ENCODE measurements at places on chromosomes 11 and 22.
A peak's percentile ranks its signal among the peaks of the same experiment; 100 is the strongest.

DNA sequence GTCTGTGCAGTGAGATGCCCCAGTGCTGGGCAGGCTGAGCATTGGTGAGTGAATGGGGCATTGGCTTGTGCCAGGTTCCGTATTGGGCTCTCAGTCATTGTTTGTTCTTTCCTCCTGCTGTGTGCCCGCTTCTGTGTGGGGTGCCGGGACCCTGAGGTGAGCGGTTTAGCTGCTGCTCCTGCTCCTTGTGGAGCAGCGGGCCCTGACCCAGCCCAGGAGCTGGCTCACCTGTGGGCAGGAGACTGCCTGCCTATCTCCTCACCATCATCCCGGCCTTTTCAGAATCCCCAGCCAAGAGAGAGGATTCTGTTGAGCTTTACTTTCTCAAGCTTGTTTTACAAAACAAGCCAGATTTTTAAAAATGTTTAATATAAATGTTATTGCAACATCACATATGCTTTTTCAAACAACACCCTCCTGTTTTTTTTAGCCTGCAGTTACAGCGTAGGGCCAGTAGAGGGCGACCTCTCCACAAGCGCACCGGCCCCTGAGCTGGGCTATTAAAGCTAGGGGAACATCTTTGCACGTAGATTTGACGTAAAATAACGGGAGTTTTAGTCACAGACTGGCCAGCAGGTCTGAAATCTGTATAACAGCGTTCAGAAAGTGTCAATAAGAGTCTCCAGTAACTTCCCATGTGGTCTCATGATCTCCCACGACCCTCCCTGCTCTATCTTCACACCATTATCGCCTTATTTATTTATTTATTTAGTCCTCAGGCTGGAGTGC lies 25.1 kb upstream of the RELT start:
- peak; percentile 37 for DNase-seq

- DNase-seq, result no peak
These were observed 16.1 kb downstream of the MIAT start for GRCh38 chr22:26673486-26673885.

DNA sequence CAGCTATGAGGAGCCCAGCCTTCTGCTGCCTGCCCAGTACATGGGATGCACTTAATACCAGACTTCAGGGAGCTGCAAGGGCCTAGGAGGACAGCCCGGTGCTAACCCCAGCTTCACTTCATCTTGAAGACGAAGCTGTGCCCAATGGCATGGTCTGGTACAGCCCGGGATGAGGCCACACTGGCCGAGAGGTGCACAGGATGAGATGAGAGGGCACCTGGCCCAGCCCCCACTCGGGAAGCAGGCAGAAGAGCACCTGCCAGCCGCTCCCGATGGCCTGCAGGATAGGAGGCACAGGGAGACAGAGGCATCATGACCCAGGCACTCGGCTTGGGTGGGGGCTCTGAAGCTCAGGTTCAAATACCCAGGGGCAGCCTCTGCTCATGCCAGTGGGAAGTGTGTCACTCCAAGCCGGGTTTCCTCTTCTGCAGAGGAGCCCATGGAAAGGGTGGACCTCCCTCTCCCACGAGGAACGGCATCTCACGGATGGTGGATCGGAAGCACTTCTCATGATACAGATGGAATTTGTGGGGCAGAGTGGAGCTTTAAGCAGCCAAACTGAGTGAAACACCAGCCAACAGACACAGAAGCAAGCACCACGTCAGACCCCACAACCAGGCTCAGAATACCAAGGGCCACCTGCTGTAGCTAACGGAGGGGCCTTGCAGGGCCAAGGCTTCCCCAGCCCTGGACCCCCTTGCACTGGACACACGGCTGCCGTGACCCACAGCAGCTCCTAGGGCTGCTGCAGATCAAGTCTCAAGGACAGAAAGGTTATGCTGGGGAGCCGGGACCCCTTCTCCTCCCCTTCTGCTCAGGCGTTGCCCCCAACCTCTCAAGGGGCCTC lies 875.2 kb downstream of the BRD1 start:
- DNase-seq, result no peak

GRCh38 chr11:83819931-83820549 lies 533.9 kb upstream of the CCDC90B start:
- DNase-seq, result no peak

DNA sequence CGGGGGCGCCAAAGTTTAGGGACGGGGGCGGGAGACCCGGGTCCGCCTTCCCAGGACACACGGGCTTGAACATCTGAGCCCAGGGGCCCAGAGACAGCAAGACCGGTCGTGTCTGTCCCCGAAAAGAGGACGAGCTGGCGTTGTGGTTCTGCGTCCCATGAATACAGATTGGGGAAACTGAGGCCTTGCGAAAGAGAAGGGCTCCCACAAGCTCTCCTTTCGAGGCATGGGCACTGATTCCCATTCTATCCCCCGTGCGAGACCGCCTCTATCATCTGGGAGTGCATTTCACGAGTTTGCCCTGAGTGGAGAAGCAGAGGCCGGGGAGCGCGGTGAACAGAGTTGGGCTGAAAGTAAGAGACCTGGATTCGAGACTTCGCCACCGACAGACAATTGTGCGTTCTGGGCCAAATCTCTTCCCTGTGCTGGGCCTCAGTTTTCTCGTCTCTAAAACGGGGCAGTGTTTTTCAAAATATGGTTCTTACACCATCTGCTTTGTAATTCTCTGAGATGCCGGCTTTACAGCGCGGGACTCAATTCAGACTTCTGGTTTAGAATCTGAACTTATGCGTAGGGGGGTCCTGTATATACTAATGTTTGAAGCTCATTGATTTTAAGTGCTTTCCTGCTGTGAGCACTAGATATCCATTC lies 471 bp downstream of the RNF185 start:
- DNase-seq, result no peak

DNA sequence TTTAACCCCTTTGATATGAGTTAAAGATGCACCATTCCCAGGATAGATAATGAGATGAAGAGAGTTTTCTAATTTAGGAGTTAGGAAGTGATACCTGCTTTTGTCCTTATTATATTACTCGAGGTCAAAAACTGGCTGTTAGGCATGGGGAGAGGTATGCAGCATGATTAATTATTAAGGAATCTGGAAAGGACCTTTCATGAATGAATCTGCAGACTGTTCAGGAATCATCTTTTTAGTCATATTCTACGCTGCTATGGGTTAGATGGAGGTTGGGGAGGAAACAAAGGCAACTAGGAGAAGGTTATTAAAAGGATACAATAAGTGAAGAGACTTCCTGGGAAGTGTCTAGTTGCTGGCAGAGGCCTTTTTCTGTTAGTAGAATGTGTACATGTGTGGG lies 492.4 kb upstream of the CCDC90B start:
- no peak for DNase-seq

DNA sequence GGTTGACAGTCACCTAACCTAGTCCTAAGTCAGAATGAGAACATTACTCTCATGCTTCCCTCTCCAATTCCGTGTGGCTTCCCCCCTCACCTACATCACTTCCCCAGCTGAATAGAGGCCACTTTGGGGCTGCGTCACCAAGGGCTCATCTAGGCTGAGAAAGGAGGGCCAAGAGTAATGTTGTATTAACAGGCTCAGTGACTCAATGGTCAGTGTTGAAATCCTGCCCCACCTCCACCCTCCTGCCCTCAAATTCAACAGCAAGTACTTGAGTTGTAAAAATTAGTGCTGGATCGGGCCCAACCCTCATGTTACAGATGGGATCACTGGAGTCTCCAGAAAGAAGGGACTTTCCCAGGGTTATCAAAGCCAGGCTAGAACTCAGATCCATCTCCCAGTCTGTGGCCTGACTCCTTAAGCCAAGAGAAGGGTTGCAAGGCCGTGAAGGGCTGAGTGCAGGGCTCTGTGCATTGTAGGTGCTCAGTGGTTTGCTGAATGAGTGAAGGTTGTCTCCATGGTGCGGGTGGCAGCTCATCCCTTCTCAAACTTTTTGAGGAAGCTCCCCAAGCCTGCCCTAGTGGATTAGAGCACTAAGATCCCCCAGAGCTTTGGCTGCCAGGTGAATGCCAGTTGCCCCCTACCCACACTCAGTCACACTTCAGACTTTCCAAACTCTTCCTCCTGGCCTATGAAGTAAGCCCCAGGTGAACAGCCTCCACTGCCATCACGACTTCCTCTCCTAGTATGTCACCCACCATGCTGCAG lies 3.2 kb downstream of the DGAT2 start:
- no peak for DNase-seq

DNA sequence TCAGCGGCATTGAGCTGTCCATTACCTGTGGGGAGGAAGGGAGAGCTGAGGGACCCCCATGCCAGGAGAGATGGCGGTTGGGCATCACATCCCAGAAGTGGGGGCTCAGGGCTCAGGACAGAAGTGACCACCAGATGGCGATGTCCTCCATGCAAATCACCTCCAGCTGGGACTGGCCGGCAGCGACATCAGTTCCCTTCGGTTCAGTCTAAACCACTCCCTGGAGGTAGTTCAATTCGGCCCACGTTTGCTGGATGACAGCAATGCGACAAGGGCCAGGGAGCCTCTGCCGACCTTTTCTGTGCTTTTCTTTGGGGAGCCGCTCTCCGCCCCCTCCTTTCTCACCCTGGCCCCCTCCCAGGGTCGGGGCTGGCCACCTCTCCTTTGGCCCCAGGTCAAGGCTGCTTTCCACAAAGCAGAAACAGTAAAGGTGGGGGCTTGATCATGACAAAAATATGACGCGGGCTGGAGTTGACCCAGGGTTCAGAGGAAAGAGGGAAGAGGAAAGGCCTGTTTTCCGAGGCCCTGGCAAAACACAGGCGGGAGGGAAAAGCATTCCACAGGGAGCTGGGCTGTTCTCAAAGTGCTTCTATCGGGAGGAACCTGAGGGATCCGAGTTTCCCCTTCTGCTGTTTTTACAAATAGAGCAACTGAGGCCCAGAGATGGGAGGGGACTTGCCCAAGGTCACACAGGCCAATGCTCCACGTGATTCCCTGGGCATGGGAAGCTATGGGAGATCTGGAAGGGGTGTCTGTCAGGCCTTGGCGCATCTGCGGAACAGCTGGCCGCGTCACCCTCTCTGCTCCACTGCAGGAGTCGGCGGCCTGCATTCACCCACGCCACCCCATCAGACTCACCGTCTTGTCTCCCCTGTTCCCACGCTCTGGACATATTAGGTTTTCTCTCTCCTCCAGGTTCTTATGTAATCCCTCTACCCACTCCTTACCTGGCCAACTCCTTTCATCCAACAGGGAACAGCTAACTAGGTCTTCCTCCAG lies 54.7 kb downstream of the FBXO7 start:
- DNase-seq, result peak; percentile 86

DNA sequence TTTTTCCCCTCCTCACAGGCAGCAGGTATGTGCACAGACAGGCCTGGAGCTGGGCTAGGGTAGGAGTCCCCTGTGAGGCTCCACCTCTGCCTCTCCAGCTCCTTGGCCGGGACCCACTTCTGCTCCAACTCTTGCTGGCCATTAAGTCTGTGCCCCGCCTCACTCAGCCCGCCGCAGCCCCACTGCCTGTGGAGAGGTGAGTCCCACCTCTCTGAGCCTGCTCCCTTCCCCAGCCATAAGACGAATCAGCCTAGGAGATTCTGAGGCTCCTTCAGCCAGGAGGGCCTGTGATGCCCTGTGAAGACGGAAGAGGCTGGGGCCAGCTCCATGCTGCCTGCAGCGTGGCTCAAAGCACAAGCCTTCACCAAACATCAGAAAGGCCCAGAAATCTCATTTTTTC lies 23.0 kb downstream of the TSKU start:
- no peak for DNase-seq

DNA sequence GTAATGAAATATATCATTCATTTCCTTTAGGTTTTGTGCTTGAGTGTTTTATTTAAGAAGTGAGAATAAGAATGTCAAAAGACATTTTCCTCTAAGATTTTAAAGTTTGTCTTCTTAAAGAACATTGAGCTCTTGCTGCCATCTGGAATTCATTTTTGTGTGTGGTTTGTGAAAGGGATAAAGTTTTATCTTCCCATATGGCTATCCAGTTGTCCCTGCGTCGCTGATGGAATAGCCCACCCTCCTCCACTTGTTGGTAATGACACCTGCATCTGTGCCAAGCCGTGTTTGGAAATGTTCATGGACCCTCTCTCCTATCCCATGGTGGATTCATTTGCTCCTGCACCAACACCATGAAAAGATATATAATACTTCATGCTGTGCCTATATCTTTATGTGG lies 901.5 kb downstream of the BRD1 start:
- DNase-seq, result no peak

DNA sequence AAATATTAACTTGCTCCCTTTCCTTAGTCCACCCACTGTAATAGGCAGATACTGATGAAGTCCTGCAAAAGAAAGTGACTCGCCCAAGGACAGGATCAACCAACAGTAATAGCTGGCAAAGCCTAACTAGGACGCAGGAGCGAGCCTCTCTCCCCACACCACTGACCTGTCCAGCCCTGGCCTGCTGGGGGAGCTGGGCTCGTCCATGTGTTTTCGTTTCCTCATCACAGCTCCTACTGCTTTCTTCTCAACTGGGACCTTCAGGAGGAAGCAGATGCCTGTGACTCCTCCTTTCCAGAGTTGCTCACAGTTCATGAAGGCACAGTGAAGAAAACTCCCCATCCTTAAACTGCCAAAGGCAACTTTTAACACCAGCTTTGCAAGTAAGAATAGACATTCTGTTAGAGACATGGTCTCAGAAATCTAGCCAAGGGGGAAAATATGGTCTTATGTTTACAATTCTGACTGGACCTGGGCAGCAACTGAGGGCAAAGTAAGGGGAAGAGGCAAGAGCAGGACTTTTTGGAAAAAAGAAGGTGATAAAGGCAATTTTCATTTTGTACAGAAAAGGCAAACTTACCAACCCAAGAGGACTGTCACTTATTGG lies 11.6 kb upstream of the GPHA2 start:
- DNase-seq, result no peak

DNA sequence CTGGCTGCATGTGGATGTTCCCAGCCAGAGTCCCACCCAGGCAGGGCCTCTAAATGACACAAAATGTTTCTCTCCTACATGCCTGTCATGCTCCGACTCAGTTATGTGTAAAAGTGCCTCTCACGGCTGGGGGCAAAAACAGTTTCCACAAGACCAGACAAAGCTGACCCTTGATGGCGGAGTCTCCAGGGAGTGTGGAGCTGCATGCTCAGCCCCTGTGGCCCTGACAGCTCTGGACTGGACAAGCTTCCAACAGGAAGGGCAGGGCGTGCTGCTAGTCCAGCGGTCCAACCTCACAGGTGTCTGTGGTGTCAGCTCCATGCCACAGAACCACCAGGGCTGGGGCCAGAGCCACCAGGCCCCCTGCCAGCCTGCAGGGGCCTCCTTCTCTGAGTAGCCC lies 149.6 kb downstream of the CRYBB2 start:
- DNase-seq, result no peak

- DNase-seq, result peak; percentile 72
These were observed 44.0 kb upstream of the AKIP1 start for GRCh38 chr11:8867035-8867434.
